CD4-positive, alpha-beta T cell treated with Interferon alpha-2 for 1 hour (primary cell): ENCODE measurements at places on chromosomes 7 and 10.

GRCh38 chr7:74272305-74273038, 16.7 kb upstream of the CLIP2 start:
- DNase-seq: peak; percentile 58

GRCh38 chr7:103929901-103930311, 59.6 kb downstream of the RELN start:
- DNase-seq: no peak

DNA sequence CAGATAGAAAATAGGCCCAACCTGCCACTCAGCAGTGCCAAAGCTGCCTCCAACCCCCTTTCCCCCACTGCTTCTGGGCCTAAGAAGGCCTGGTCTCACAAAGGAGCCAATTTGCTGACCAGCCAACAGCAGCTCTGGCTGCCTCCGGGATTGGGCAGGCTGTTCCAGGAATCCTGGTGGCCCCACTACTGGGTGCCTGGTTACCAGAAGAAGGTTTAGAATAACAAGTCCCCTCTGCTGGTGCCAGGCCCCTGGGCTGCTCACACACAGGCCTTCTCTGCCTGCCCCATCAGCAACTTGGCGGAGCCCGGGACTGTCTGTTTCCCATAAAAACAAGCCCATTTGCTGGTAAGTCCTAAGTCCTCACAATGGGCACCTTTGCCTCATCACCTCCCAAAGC, 1.2 kb downstream of the PHKG1 start:
- DNase-seq: no peak

- DNase-seq: no peak
These were observed 723.7 kb downstream of the SORCS1 start for GRCh38 chr10:106440767-106441166.

DNA sequence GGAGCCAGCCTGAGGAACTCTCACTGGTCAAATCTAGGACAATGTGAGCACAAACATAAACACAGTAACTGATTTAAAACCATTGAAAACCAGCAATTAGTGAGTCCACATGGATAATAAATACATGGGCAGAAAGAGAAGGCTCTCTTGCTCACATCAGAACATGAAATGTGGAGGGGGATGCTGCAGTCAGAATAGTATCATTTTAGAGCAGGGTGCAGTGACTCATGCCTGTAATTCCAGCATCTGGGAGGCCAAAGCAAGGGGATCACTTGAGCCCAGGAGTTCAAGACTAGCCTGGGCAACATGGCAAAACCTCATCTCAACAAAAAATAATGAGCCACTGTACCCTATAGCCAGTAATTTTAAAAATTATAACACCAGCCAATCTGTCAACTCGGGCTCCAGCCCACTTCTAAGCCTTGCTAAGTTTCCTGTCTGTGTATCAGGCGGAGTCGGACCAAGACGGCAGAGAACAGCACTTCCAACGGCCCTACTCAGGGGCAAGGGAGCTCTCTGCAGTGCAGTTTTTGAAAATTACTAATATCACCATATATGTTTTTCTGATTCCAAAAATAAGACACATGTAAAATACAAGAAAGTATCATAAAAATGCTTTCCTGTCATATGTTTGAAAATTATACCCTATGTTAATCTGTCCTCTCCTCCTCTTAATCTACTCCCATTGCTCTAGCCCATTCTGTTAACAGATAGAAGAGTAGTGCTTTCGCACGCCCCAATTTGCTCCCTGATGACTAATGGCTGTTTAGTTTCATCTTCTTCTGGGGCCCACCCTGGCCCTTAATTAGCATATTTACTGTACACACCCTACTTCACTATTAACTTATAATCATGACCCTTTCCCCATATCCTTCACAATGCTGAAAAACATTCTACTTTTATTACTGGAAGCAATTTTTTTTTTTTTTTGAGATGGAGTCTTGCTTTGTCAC, 17.1 kb downstream of the URGCP start:
- no peak for DNase-seq

DNA sequence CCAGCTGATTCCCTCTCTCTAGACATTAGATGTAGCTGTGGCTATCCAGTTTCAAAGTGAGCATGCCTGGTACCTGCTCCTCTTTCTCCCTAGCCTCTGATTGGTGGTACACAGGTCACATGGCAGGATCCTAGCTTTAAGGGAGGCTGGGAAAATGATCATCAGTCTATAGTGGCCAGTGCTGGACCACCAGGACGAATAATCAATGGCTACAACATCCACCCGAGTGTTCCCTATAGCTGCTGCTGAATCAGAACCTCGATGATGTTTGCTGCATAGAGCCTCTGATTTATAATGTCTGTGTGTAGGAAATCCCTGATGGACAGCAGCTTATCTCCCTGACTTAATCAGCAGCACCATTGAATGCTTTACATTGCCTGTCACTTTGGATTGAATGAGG, 28.9 kb upstream of the LMTK2 start:
- no peak for DNase-seq

GRCh38 chr10:29688230-29688661, 53.5 kb upstream of the SVIL start:
- DNase-seq: no peak

DNA sequence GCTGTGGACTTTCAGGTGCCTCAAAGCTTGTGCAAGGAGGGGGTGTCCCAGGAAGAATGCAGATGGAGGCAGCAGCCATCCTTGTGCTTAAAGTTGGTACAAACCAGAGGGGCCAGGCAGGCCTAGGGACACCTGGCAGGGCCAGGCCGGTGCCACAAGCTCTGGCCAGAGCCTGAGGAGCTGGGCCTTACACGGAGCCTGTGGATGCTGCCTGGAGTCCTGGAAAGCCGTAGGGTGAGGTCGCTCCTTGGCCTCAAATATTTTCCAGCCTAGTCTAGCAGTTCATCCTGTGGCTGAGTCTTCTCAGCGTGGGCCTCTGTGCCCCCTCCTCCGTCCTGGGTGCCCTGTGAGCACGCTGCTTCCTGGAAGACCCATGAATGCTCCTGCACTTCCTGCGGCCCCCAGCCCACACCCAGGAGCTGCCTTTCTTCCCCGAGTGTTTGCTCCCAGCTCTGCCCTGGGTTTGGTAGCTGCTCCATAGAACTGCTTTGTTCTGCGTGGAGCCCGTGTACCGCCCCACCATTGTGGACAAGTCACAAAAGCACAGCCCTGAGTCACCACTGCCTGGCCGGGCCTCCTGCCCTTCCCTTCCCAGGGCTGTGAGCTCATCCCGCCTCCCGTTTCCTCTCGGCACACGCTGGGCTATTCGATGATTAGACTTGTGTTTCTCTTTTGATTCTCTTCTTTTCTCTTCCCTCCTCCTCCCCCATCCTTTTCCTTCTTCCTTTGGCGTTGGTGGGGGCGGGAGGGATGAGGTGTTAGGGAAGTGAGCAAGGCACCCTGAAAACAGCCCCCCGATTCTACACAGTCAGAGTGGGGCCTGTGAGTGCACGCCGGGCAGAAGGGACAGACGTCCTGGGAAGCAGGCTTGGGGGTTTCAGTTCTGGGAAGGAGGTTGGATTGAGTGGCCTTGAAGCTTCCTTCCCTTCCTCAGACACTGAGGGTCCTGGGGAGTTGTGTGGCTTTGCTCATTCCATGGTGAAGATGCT, 73.2 kb upstream of the SHH start:
- no peak for DNase-seq

DNA sequence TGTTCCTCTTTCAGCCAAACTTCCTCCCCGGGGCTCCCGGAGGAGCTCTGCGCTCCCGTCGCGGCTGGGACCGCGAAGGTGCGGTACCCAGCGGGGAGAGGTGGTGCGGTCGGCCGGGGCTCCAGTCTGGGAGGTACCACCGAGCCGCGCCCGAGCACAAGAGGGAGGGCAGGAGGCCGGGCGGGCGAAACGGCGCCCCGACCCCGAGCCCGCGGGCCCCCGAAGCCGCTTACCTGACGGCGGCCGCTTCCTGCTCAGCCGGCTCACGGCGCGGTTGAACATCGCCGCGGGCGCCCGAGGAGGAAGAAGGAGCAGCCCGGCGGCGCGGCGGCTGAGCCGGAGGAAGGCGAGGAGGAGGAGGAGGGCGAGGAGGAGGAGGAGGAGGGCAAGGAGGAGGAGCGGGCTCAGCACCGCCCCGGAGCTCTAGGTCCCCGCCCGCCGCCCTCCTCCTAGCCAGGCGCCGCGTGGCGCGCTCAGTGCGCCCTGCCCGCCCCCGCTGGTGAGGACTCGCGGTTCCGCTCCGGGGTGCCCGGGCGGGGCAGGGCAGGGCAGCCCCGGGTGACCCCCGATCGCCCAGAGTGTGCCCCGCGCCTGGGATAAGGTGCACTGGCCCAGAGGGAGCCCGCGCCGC, at the start of gene RGS10:
RGS10 (minus strand) TSS at position 363 of the 631 bp plus-strand sequence; CDS start at position 282, 81 bp downstream.
- peak; percentile 78 for DNase-seq
